Right ventricle myocardium superior (tissue), 1 donor: ENCODE measurements at places on chromosomes 3 and 15. TPM values are rescaled to one million over a fixed set of nuclear protein-coding genes. Genes with fewer than 3 reads are reported as not detected.

Gene MST1R
- 1.5 TPM for total RNA-seq

Gene MYZAP
- 966 TPM for total RNA-seq

- no peak for DNase-seq
Observed at GRCh38 chr3:128568602-128569490, 75.8 kb upstream of the GATA2 start.

DNA sequence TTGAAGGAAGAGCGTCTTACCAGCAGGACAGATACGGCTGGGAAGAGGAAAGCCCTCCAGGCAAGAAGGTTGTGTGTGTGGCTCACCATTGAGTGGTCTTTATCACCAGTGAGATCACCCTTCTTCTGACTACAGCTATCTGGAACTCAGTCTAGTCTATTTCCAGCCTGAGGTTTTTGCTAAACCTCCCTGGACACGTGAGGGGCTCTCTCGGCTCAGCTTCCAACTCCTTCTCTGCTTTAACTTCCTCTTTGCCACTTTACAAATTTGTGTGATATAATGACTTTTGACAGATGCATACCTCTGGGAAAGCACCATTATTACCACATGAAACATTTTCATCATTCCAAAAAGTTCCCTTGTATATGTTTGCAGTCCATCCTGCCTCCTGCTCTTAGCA lies 15.3 kb upstream of the ROPN1 start:
- no peak for DNase-seq

DNA sequence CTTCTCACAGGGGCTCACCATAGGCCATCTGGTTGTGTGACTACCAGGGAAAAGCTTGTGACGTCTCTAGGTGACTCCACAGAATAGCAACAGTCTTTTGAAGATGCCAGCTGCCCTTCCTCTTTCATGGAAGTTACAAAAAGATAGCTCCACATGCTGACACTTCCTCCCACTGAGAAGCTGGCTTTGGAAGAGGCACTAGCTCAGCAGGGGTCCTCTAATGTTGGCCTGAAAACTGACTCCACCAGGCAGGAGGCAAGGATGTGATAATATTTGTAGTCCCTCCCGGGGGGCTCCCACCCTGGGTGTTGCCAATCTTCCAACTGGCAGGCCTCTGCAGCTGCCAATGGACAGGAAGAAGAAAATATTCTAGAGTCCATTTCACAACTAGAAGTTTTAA lies 343.5 kb downstream of the NEK10 start:
- DNase-seq = peak; percentile 35

GRCh38 chr3:45950131-45950530 lies 6.9 kb downstream of the CXCR6 start:
- no peak for DNase-seq

- DNase-seq = peak; percentile 20
Observed at GRCh38 chr3:12964711-12965612, 108.3 kb downstream of the IQSEC1 start.

- DNase-seq = no peak
Observed at GRCh38 chr3:27392950-27393679, 23.9 kb upstream of the NEK10 start.

GRCh38 chr3:32224016-32224516 lies 14.4 kb upstream of the CMTM8 start:
- DNase-seq = no peak
